ENCODE measurements at places on chromosomes 1 and 21. TPM values are rescaled to one million over a fixed set of nuclear protein-coding genes. Genes with fewer than 3 reads are reported as not detected.

DNA sequence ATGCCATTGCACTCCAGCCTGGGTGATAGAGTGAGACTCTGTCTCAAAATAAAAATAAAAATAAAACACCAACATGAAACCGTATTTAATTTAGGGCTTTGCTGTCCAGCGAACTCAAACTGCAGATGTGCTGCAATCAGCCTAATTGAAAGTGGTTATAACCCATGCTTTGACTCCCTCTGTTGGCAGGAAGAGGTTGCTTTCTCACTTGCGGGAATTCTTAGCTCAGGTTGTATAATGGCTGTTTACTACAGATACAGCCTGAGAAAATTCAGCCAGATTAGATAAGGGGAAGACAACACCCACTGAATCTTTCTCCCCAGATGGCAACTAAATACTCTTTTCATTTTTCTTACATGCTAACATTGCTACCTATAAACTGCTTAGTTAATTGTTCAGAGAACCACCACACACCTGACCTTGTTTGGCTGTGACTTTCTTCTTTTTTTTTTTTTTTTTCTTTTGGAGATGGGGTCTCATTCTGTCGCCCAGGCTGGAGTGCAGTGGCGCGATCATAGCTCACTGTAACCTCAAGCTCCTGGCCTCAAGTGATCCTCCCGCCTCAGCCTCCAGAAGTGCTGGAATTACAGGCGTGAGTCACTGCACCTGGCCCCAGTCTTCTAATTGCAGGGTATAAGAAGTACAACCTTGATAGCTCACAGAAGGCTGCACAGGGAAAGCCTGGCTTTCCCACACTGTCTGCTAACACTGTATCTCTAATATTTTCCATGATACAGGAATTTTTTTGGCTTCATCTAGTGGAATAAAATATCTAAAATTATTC lies 34.6 kb downstream of the DNTTIP2 start:
- DNase-seq, result peak; percentile 75

DNA sequence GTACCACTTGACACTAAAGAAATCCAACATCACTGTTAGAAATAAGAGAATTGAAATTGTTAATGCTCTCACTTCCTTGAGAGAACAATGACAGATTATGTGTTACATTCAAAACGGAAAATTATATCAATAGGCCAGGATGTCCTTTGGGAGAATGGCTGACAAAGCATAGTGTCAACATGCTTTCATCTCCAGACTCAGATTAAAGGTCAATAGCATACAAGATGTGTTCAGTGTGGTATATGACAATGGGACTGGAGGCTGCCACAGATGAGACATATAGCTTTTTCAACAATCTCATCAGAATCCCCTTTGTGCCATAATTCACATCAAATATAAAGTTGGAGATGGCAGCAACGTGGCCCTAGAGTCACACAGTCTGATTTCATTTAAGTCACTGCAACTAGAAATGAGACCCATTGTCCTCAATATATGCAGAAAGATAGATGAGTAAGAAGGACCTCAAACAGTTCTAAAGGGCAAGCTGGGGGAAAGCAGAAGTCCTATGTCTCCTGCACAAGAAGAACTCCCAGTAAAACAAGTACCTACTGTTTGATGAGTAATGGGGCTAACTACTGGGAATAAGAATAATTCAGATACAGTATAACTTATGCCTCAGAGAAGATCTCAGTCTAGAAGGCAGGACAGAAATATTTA lies 327.9 kb downstream of the TTLL7 start:
- no peak for DNase-seq

- no peak for DNase-seq
Observed at GRCh38 chr21:31110430-31110829, 72.2 kb upstream of the KRTAP19-8 start.

DNA sequence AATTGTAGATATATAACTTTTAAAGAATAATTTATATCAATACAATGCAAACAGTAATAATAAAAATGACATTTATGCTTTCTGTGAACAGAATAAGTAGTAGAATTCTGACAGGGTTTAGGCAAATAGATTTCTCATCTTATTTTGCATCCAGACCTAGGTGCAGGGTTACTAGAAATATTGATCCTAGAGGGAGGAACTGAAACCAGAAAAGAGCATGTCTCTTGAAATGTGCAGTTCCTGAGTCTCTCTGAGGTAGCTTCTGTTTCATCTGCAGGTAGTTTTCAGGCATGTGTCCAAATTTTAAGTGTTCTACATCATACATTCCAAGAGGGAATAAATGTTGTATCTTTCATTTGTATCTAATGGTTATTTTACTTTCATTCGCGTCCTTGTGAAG lies 631.9 kb upstream of the ADGRL4 start:
- DNase-seq, result no peak

The GUCA2B gene
- total RNA-seq, result not detected

- no peak for DNase-seq
Observed at GRCh38 chr1:13513895-13514546, at the start of gene LRRC38. LRRC38 (minus strand) TSS chr1:13514003; CDS start chr1:13513593, 410 bp downstream.

The PLA2G2C gene
- total RNA-seq, result not detected

DNA sequence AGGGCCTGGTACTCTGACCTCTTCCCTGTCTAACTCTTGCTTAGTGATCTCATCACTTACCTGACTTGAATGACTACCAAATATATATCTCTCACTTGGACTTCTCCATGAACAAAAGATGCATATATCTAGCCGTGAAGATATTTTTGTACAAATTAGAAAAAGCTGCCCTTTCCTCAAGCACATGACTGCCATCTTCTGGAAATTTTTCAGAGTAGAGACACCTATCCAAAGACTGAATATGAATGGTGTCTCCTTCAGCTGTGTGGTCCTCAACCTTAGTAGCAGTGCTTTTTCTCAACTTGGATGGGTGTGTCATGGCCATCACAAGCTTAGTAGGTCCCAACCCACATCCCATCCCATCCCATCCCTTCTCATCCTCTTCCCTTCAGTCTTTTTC lies 142.3 kb downstream of the DNM3 start:
- DNase-seq, result peak; percentile 48

The OR2AJ1 gene
- total RNA-seq, result not detected

- DNase-seq, result no peak
Observed at GRCh38 chr1:100912019-100912418, 16.1 kb downstream of the SLC30A7 start.

The AMY1C gene
- not detected for total RNA-seq

GRCh38 chr1:46008585-46008984 lies 123.8 kb downstream of the PIK3R3 start:
- no peak for DNase-seq

DNA sequence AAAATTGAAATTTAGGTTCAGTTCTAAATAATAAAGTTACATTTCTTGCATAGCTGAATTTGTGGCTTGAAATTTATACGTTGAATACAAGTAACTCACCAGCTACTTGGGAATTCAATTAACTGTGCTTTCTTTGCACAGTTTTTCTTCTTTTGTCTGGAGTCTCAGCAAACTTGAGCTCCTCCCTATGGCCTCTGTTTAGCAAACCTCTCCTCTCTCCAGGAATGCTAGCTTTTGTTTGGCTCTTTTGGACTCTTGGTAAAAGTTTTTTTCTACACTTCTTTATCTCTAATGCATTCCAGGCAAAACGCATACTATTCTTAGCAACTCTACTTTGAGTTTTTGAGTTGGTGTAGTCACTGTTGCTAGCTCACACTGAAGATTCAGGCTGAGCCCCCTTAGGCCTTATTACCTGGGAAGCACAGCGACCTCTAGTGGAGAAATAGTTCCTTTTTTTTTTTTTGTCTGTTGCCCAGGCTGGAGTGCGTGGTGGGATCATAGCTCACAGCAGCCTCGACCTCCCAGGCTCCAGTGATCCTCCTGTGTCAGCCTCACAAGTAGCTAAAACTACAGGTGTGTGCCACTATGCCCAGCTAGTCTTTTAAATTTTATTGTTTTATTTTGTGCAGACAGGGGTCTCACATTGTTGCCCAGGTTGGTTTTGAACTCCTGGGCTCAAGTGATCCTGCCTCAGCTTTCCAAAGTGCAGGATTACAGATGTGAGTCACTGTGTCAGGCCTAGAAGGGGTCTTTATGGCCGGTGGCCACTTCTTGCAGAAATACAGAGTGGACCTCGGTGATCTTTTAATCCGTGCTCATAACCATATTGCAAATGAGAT lies 61.7 kb downstream of the CASQ2 start:
- peak; percentile 38 for DNase-seq

DNA sequence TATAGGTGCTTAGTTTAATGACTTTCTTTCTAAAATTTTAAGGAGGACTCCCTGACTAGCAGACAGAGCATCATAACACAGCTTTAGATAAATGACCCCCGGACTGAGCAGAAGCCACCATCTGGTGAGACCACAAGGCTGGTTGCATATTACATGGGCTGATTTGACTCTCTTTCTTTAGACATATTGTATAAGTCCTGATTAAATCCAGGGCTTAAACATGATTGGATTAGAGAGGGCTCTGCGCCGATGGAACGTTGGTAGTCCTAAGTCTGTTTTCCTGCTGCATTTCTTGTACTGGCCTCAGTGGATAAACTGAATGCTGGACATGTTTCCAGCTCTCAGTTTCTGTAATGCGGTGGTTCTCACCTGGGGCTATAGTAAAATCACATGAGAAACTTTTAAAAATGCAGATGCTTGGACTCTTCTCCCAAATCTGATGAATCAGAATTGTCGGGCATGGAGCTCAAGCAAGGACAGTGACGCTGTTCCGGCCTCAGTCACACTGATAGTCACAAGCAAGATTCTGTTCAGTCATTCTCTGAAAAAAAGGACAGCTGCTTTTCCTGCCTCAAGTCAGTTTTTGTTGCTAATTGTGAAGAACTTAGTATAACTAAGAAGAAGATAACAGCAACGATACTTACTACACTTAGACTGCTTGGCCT lies 16.6 kb downstream of the DDI2 start:
- no peak for DNase-seq

DNA sequence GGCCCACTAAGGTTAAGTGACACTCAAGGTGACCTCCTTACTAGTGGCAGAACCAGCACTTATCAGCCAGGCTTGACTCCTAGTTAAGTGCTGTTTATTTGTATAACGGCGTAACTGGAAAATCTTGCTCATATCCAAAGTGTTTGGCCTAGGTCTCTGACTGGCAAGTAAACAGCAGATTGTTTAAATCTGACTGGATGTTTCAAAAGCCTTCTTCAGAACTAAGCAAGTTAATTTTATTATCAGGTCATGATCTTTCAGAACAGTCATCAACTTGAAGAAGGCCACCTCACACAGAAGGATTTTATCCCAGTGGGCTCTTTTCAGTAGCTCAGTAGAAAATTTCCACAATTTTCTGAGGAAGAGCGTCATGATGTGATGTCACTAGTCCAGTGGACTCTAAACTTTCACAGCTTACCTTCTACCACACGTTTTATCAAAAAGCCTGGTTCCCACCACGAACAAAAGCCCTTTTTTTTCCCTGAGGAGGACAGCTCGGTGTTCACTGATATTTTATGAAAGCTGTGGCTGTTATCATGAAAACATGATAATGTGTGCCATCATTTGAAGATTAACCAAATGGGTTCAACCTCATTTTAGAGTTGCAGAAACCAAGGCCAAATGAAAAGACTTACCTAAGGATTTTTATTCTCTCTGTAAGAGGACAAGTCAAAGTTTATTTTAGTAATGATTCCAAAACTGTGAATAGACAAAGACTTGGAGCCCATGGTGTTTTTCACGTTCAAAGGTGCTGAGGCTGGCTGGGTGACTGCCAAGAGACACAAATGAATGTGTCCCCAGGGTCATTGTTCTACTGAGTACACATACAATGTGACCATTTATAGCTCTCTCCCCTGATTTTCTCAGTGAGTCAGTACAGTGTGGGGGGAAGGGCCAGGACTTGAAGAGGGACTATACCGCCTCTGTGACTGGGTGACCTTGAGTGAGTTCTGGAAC lies 9.1 kb downstream of the SGIP1 start:
- DNase-seq, result peak; percentile 63

GRCh38 chr1:168321945-168322344 lies 41.3 kb downstream of the TBX19 start:
- peak; percentile 53 for DNase-seq

The CHI3L1 gene
- 5.7 TPM for total RNA-seq

DNA sequence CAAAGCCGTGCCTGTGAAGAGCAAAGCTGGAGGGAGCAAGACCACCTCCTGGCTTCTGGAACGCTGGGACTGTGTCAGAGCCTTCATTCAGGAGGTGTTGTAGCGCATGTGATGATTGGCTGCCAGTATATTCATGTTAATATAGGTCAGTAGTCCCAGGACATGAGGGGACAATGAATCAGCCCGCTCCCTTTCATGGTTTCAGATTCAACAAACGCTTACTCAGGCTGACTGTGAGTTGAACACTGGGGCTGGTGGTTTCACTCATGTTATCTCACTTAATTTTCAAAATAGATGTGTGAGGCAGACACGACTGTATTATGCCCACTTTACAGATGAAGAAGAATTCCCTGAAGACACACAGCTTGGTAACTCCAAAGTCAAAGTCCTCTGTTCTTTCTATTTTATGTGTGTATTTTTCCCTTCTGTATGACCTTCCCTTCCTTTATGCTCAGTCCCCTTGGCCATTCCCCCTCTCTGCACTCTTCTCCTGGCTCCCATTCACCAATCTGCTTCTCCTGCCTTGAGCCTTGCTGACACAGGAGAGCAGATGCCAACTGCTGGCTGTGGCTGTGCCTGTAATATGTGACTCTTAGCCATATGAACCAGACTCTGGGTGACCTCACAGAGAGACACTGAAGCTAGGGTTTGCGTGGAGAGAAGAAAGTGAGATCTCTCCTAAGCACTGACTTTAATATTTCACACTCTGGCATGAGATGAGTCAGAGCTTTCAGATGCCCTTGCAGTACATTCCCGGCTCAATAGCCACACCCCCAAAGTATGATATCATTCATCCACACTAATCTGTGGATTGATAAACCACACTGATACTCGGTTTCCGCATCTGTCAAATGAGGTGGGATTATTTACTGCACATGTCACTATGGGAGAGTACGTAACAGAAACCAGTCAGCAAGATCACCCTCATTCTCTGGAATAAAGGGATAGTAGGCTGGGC lies 31.4 kb upstream of the KIRREL1 start:
- DNase-seq, result peak; percentile 76

GRCh38 chr1:37732111-37732780 lies 32.7 kb downstream of the EPHA10 start:
- no peak for DNase-seq

DNA sequence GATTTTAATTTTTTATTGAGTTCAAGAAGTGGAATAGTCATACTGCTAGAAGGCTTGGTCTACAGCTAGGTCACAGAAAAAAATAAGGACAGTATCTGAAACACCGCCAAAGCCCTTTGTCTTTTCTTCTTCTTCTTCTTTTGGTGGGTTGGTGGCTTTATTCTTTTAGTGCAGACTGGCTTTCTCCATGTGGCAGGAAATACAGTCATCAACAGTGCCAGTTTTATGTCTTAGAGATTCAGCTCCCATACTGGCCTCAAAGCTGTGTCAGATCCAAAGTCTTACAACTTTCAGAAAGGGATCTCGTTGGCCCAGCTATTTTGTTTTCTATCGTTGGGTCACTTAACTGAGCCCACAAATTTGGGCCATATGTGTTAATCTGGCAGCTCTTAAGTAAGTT lies 58.2 kb downstream of the FNBP1L start:
- peak; percentile 48 for DNase-seq
